Cardiac muscle cell (in vitro differentiated cells and primary cell): ENCODE measurements at places on chromosomes 2 and 18. TPM values are rescaled to one million over a fixed set of nuclear protein-coding genes. Genes with fewer than 3 reads are reported as not detected.

GRCh38 chr2:96498021-96498431 lies 7.1 kb downstream of the NEURL3 start:
- DNase-seq = no peak
- no peaks in the 10 kb centered on the region for H3K27me3 ChIP-seq
- H3K4me3 ChIP-seq = no peak overlapping the region
- H3K36me3 ChIP-seq = no peaks in the 10 kb centered on the region
- no peaks in the 10 kb centered on the region for H3K4me1 ChIP-seq

- no peak overlapping the region for H3K4me3 ChIP-seq
- H3K27me3 ChIP-seq = no peaks in the 10 kb centered on the region
- DNase-seq = no peak
- no peak overlapping the region for H3K27ac ChIP-seq
- peaks cover 5% of the 10 kb centered on the region for H3K36me3 ChIP-seq
Observed at GRCh38 chr2:71513096-71513495, 59.7 kb downstream of the DYSF start.

- no peak for DNase-seq
- H3K4me1 ChIP-seq = no peaks in the 10 kb centered on the region
- H3K27ac ChIP-seq = no peak overlapping the region
- H3K36me3 ChIP-seq = no peaks in the 10 kb centered on the region
Observed at GRCh38 chr18:13406736-13407135, 188.2 kb downstream of the LDLRAD4 start.

The CHAC2 gene
- 3.7 and 4.1 TPM in 2 replicates for polyA plus RNA-seq

DNA sequence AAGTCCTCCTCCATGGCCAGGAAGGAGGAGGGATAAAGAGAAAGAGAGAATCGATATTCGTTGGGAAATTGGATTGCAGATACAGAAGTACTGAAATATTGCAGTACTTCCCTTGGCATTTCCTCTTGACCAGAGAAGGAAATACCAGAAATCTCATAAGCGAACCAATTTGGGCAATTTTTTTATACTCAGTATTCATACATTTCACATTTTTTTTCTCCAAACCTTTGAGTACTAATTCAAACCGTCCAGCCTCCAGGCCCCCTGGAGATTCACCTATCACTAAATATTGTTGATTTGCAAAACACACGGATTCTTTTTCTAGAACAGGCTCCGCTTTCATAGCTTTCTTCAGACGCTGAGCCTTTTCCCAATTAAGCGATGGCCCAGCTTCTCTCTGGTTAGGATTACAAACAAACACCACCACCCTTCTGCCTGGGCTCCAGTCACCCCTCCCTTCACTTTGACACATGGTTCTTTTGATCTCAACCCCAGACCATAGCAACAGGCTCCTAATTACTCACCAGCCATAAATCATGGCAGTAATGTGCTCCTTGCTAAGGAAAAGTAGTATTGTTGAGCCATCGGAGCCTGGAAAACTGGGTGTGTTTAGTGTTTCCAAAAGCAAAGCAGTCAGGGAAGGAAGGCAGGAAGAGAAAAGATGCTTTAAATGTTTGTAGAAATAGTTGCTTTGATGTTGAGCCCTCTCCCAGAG lies 138.4 kb upstream of the CCDC68 start:
- H3K4me3 ChIP-seq = no peak overlapping the region
- H3K36me3 ChIP-seq = no peaks in the 10 kb centered on the region
- peaks cover 3% of the 10 kb centered on the region for H3K4me1 ChIP-seq
- H3K27me3 ChIP-seq = no peaks in the 10 kb centered on the region
- DNase-seq = no peak
- H3K27ac ChIP-seq = no peak overlapping the region

The REG1A gene
- 1.2 and 1.3 TPM in 2 replicates for polyA plus RNA-seq

The FBXO48 gene
- 0.50 and 1.3 TPM in 2 replicates for polyA plus RNA-seq

The POU3F3 gene
- not detected in 2 replicates for polyA plus RNA-seq

- no peaks in the 10 kb centered on the region for H3K36me3 ChIP-seq
- no peak for DNase-seq
- H3K27ac ChIP-seq = no peak overlapping the region
- H3K4me1 ChIP-seq = no peaks in the 10 kb centered on the region
- no peak overlapping the region for H3K4me3 ChIP-seq
- no peaks in the 10 kb centered on the region for H3K27me3 ChIP-seq
Observed at GRCh38 chr2:232228332-232228731, 150.2 kb upstream of the ALPP start.

The ACMSD gene
- polyA plus RNA-seq = 0.46 TPM in 1 of 2 replicates, not detected in the other

The RAD51AP2 gene
- polyA plus RNA-seq = 0.10 TPM in 1 of 2 replicates, not detected in the other

The DPP10 gene
- 0.61 and 1.1 TPM in 2 replicates for polyA plus RNA-seq

DNA sequence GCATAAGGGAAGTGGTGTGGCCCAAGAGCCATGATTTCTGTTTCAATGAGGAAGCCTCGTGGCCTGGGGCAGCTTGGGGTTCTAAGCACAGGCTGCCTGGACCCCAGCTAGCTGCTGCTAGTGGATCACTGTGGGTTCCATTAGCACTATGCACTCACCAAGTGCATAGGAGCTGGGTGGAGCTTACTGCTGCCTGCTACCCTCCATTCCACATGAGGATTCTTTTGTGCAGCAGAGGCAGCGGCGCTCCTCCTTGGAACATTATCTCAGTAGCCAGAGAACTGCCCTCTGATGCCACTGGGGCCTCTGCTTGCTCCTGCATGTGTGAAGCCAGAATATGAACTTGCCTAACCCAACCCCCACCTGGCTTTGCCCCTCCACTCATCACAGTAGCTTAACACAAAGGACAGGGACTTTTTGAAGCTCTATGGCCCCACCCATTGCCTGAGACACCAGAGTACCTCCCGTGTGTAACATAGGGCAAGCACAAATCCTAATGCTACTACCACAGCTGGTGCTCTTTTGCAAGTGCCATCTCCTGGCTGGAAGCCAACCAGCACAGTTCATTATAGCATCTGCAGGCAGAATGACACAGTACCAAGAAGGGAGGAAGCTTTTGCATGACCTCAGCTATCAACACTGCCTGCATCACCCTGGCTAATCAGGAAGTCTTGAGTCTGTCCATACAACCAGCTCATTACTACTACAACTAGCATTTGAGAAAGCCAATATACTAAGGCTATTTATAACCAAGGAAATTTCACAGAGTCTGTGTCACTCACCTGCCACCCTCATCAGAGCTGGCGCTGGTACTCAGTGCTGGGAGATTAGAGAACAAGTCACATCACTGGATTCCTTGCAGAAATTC lies 297.0 kb upstream of the GULP1 start:
- H3K4me3 ChIP-seq = no peak overlapping the region
- H3K27ac ChIP-seq = peak overlapping the region; percentile 61
- H3K27me3 ChIP-seq = no peaks in the 10 kb centered on the region
- peak; percentile 12 for DNase-seq
- H3K36me3 ChIP-seq = no peaks in the 10 kb centered on the region

GRCh38 chr2:164785457-164785856 lies 56.2 kb downstream of the COBLL1 start:
- no peaks in the 10 kb centered on the region for H3K36me3 ChIP-seq
- H3K4me1 ChIP-seq = peaks cover 12% of the 10 kb centered on the region
- no peak overlapping the region for H3K27ac ChIP-seq
- H3K27me3 ChIP-seq = peaks cover 35% of the 10 kb centered on the region
- no peak overlapping the region for H3K4me3 ChIP-seq

The GCG gene
- not detected in 2 replicates for polyA plus RNA-seq
